Stimulated activated CD8-positive, alpha-beta memory T cell treated with anti-CD3 and anti-CD28 coated beads, Interleukin-7, amount 100 ng/mL, for 1 hour (primary cell): ENCODE measurements at places on chromosomes 16 and 17.

DNA sequence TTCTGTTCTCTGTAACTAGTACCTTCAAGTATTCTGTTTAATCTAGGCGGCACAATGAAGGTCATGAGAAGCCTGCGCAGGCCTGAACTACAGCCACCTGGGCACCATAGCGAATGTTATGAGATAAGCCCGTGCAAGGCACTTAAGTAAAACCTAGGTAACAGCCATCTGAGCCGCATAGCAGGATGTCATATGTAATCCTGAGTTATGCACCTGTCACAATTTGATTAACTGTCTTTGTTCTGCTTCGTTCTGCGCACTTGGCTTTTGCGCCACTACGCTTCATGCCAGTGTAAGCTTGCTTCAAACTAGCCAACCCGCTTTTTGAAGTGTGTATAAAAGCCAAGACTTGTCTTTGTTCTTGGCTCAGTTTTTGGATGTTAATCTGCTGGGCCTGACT, 449.8 kb downstream of the KCNJ18 start:
- DNase-seq, result no peak

GRCh38 chr16:76985392-76986045, 205.5 kb upstream of the MON1B start:
- DNase-seq, result no peak

DNA sequence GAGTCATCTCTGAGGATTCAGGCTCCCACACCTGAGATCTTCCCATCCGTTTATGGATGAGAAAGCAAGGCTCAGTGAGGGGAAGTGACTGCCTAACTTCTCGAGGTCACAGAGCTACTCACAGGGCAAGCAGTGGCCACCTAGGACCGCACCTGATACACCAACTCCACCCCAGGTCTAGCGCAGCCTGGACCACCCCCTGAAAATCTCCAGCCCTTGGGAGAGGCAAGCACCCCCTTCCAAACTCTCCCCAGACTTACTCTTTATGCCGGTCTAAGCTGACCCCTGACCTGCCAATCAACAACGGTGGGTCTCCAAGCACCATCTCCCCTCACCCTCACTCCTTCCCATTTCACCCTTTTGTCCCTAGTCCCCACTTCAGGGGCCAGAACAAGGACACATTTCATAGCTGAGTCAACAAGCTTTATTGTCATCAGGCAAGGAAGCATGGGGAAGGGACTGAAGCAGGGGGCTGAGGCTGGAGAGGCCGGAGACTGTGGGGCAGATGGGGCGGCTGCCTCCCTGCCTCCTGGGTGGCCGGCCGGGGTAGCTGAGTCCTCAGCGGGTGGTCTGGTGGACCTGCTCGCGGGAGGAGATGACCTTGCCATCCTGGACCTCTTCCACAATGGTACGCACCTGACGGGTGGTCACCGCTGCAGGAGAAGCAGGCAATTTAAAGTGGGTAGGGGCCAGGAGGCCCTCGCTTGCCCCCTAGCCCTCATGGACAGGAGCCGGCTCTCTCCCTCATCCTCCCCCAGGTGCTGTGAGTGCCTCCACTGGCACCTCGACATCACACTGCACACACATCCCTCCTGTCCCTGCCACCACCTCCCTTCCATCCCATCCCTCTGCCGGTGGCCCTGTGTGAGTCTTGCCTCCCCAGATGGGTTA, 5.1 kb downstream of the KRT17 start:
- no peak for DNase-seq

- no peak for DNase-seq
These were observed 85.5 kb upstream of the TMEM132E start for GRCh38 chr17:34493917-34494316.

GRCh38 chr16:35564889-35565288, 2105.5 kb downstream of the TP53TG3F start:
- no peak for DNase-seq

DNA sequence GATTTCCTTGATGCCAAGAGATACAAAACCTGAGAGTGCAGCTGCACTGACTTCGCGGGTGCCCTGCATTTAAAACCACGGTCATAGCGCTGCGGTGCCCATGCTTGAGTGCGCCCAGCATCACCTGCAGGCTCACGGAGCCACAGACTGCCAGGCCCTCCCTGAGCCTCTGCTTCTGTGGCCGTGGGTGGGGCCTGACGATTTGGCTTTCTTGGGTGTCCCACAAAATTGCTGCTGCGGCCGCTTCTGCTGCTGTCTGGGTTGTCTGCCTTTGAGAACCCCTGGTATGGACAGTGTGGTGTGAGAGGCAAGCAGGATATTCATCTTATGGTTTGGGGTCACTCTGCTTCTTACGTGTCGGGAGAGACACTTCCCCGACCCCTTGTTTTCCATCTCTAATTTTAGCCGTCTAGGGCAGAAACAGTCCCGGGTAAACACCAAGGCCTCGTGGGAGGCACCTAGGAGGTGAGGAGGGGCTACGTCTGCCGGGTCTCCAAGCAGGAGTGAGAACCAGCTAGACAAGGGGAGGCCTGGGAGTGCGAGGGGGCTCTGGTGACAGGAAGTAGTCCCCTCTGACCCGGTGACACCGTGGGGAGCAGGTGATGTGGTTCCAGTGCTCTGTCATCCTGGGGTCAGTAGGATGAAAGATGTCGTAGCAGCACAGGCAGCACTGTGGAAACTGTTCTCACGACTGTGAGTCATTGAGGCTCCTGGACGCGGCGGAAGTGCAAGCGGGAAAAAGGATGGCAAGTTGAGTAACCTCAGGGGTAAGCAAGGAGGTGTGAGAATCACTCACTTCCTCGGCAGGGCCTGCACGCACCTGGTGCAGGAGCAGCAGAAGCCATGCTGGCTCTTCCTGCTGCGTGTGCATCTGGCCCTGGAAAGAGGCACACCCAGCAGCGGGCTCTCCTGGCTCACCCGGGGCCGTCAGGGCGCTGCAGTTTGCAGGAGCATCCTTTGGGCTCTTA, 176.3 kb downstream of the RPTOR start:
- DNase-seq, result peak; percentile 27

DNA sequence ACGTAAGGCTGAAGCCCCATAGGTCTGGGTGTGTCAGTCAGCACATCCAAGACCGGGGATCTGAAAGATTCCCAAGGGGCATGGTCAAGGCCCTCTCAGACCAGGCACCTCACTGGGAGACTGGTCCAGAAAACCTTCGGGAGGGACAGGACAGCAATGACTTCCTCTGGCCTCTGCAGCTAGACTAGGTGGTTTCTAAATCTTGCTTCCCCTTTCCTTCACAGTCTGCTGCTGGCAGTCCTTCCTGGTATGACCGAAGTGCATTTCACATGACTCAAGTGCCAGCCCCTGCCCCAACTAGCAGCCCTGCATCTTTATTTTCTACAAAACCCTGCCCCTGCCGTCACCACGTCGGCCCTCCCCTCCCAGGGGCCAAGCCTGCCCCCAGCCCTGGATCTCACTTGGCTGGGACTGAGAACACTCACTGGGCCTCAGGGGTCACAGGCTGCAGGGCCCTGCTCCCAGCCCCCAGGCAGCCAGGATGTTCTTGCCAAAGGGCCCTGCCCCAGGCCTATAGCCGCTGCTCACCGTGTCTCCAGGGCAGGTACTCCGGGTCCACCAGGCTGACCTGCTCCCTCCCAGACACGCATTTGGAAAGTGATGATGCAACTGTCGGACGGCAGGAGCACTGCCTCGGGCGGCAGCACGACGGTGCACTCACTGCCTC, 18.3 kb downstream of the POLR3K start:
- DNase-seq, result no peak

DNA sequence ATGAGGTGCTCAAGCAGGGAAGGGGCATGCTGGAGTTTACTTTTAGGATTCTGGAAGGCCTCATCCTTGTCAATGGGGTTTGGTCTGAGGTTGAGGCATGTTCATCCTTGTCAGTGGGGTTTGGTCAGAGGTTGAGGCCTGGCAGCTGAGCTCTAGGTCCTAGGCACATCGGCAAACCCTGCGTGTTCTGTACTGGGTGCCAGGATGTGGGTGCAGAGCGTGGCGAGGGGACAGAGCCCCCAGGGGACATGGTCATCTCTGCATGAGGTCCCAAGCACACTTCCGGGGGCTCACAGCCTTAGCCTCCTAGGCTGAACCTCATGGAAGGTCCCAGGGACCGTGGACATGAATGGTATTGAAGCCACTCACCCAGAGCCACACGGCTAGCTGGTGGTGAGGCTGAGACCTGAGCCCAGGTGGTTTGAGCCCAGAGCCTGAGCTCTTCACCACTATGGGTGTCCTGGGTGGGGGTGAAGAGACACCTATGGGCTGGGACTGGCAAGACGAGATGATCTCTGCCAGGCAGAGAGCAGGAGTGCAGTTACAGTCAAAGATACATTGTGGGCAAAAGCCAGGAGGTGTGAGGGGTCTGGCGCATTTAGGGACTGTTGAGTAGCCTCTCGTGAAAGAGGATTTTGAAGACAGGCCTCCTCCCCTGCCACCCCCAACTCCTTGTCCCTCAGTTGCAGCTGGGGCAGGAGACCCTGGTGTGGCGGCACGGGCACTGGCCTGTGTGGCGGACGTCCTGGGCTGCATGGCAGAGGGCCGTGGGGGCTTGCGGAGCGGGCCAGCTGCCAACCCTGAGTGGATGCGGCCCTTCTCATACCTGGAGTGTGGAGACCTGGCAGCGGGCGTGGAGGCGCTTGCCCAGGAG, 19.3 kb downstream of the FCSK start:
- no peak for DNase-seq

- no peak for DNase-seq
These were observed 12.3 kb upstream of the UBE2I start for GRCh38 chr16:1297018-1297696.

- no peak for DNase-seq
These were observed 6.7 kb downstream of the CLEC16A start for GRCh38 chr16:10951026-10951425.

DNA sequence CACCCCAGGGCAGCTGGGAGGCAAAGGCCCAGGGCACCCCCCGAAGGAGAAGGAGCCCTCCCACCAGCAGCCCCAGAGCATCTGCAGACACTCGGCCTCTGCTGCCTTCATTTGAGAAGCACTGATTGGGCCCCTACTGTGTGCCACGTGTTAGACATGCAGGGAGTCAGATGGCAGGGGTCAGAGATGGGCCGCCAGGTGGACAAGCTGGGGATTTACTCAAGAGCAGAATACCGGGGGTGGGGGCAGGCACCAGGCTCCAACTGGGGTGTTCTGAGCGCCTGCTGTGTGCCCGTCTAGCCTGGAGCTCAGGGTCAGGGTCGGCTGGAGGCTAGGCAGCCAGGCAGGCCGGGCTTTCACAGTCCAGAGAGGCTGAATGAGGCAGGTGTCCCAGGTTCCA, 18.7 kb downstream of the TPSG1 start:
- no peak for DNase-seq

DNA sequence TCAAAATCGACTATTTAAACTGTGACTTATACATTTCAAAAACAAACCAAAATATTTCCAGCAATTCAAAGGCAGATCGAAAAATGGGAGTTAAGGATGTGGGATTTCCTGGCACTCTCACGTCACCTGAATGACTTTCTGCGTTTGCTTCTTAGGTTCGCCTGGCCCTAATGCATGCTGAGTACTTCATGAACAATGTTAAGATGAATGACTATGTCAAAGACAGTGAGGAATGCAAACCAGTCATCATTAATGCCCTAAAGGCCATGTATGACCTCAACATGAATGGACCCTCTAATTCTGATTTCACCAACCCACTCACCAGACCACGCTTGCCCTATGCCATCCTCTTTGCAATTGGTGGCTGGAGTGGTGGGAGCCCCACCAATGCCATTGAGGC, 7.3 kb downstream of the KLHL10 start:
- DNase-seq, result no peak

GRCh38 chr16:50263060-50263909, 3.1 kb upstream of the ADCY7 start:
- no peak for DNase-seq

- DNase-seq, result no peak
These were observed 249.5 kb downstream of the CA10 start for GRCh38 chr17:51908841-51909537.

DNA sequence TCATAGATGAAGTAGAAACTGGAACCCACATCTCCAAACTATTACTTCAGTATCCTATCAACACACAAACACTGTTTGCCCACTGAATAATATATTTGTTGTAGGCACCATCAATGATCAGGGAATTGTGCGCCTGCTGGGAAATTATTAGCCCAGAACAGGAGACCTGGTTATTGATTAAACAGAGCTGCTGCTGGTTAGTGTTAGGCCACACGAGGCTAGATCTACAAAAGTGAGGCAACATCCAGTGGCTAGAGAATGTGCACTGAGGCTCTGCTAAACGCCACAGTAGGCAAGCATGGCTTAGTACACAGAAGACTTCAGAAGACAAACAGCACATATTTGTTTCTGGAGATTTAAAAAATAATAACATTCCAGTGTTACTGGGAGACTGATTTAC, 11.0 kb downstream of the ABHD15 start:
- no peak for DNase-seq

DNA sequence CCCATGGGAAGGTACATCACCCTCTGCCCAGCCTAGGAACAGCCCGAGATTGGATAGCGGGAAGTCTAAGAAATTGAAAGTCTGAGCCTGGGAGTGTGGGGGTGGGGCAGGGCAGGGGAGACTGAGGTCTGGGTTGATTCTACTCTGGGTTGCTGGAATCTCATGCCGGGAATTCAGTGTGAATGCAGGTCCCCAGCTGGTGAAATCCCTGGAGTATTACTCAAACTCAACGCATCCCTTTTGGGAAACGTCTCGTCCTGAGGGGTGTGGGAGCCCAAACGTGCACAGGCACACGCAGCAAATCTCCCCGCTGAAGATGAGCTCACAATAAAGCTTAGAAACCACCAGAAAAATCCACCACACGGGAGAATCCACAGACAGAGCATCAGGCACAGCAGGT, 55.4 kb downstream of the SOCS1 start:
- DNase-seq, result no peak

DNA sequence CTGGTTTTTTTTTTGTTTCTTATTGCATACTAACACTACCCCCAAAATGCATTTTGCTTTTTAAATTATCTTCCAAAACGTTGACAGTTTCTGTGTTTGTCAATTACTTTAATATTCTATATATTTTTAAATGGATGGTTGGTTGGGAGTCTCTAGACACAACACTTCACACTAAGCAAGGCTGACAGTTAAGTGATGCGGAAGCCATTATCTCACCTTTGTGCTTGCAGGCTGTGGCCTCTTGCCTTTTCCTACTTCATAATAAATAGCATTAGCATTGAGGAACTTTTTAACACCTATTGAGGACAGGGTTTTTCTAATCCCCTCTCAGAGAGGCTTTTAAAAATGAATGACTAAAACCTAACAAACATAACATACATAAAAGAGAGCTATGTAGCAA, 280.8 kb upstream of the TBX2 start:
- DNase-seq, result no peak

- no peak for DNase-seq
These were observed 1.3 kb downstream of the ARHGAP23 start for GRCh38 chr17:38429476-38430100.

GRCh38 chr17:61489719-61490490, 37.7 kb downstream of the TBX4 start:
- DNase-seq, result no peak

DNA sequence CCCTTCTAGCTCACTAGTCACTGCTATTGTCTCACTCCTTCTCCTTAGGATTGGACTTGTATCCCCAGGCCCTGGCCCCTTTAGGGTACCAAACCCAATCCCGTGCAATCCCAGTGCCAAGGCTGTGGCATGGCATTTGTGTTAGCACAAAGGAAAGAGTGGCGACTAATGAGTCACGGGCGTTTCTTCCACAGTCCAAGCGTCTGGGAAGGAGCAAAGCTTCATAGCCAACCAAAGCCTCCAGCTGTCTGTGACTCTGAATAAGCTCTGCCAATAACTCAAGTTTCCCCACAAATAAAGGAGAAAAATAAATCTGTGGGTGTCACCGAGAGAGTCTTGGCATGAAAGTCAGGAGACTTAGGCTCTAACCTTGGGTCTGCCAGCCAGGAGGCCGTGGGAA, 54.6 kb upstream of the COX10 start:
- DNase-seq, result no peak
